ENCODE measurements at places on chromosomes 2 and 18. TPM values are rescaled to one million over a fixed set of nuclear protein-coding genes. Genes with fewer than 3 reads are reported as not detected.

TSGA10 gene
- 15.8 TPM for total RNA-seq

MBP gene
- total RNA-seq = 185 TPM

ABCB11 gene
- total RNA-seq = 0.03 TPM

RPL37A gene
- 3,589 TPM for total RNA-seq

COLEC11 gene
- total RNA-seq = 1.8 TPM

UGT1A5 gene
- not detected for total RNA-seq

PLGLB2 gene
- 1.7 TPM for total RNA-seq

DNAJC5G gene
- not detected for total RNA-seq

LIPT1 gene
- total RNA-seq = 17.1 TPM

SLC30A3 gene
- not detected for total RNA-seq

RBM44 gene
- 2.3 TPM for total RNA-seq

CCL20 gene
- total RNA-seq = not detected

KLHL14 gene
- total RNA-seq = 0.35 TPM

MORN2 gene
- total RNA-seq = 1.5 TPM

SULT1C4 gene
- total RNA-seq = not detected

WNT6 gene
- total RNA-seq = 0.13 TPM

HOXD4 gene
- not detected for total RNA-seq

ELOA2 gene
- total RNA-seq = not detected

TRIM43 gene
- total RNA-seq = not detected

CRYGC gene
- not detected for total RNA-seq

GALNT3 gene
- 2.8 TPM for total RNA-seq

TNFAIP6 gene
- not detected for total RNA-seq

CYS1 gene
- total RNA-seq = not detected

LTBP1 gene
- total RNA-seq = 0.41 TPM

MFSD6 gene
- 45.3 TPM for total RNA-seq

RTP5 gene
- 1.4 TPM for total RNA-seq

FBXO41 gene
- total RNA-seq = 23.7 TPM

LIMS4 gene
- 1.6 TPM for total RNA-seq

PRKAG3 gene
- not detected for total RNA-seq

CCDC178 gene
- total RNA-seq = not detected

ANKRD30BL gene
- total RNA-seq = not detected

KANSL1L gene
- 13.0 TPM for total RNA-seq

FEV gene
- not detected for total RNA-seq

EVX2 gene
- total RNA-seq = not detected

Measured in T-cell (primary cell).